ENCODE measurements at places on chromosomes 5 and 9.

DNA sequence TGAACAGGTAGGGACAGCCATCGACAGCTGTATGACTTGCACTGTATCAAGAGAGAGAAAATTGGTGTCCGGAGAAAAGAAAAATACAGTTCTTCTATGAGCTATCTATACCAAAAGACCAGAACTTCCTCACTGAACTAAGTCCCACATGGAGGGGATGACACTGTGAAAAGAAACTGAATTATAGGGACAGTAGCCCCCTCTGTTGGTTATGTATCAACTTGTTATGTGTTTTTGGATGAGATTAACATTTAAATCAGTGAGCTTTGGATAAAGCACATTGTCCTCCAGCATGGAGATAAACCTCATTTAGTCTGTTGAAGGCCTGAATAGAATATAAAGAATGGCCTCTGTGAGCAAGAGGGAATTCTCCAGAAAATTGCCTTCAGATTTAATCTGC is 176.6 kb upstream of the SH3GL2 start:
- DNase-seq, result no peak

DNA sequence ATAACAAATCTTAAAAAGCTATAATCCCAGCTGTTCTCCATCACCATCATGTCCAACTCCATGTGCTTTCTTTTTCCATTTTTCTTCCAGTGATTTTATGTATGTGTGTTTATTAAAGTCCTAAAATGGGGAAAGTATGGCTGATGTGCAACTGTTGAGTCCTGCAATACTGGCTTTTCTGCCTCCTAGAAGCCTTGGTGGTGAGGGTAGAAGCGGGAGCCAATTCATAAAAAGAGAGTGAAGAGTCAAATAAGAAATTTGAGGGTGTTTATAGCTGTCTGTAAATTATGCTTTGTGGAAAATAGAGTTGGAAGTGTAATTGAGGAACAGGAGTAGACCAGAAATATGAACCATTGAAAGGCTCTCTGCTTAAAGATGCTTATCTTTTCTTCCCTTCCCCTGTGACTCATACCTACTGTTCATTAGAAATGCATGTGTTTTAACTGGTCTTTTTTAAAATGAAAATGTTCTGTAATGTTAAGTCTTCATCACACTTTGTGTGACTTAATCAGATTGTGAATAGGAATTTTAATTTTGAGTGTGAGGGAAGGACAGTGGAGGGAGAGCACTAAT is 80.1 kb downstream of the ZCCHC7 start:
- no peak for DNase-seq

- no peak for DNase-seq
Observed at GRCh38 chr5:24353611-24354010, 291.2 kb downstream of the CDH10 start.

- no peak for DNase-seq
Observed at GRCh38 chr5:167576126-167576525, 715.3 kb upstream of the WWC1 start.

GRCh38 chr9:138069731-138070456 is 192.3 kb downstream of the CACNA1B start:
- no peak for DNase-seq

DNA sequence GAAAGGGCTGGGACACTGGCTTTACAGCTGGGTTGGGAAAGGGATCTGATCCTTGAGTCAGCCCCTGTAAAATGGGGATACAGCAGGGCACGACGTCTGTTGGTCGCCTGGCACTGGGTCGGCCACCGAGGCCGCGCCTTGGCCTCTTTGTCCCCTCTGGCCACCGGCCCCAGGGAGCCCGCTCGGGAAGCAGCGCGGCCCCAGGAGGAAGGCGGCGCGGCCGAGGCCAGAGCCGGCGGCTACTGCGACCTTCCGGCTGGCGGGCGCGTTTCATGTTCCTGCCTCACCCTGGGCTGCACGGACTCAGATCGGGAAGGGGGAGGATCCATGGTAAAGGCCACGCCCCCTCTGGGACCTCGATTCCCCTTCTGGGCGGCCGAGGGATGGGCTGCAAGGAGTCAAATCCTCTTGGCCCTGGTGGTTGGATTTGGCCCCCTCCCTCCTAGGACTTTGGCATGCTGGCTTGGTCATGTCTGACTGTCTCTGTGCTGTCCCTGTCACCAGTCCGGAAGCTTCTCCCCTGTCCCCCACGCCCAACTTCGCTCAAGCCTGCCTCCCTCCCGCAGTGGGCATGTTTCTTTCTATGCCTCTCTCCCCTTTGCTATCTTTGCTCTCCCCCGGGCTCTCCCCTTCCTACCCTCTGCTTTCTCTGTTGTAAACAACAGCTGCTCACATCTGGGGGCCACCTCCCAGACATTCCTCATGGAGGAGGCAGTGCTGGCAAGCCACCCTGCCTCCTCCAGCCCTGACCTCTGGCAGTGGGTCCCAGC is 25.8 kb downstream of the FPGS start:
- no peak for DNase-seq

GRCh38 chr5:56825222-56825824 is 10.0 kb downstream of the MAP3K1 start:
- DNase-seq, result no peak

DNA sequence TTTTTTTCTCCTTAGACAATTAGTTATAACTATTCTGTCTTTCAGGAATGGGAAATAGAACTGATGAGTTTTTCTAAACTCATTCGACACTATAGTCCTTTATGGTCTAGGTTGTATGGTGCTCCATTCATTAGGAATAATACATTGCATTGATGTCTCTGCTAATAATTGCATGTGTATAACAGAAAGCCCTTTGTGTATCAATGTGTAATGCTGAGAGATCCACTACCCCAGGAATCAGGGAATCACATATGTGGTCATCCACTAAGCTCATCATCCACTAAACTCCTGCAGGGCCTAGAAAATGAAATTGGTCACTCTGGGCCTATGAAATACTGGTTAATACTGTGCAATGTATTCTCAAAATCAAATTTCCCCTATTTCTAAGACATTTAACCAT is 242.0 kb upstream of the CDH18 start:
- no peak for DNase-seq

Measured in activated CD4-positive, CD25-positive, alpha-beta regulatory T cell (primary cell).